ENCODE measurements at places on chromosomes 12 and 14.

GRCh38 chr12:109504068-109504467 lies 26.6 kb downstream of the UBE3B start:
- no peak for DNase-seq
- H3K4me1 ChIP-seq, result no peaks in the 10 kb centered on the region
- H3K4me3 ChIP-seq, result no peak overlapping the region
- H3K27ac ChIP-seq, result no peak overlapping the region
- H3K27me3 ChIP-seq, result no peaks in the 10 kb centered on the region

DNA sequence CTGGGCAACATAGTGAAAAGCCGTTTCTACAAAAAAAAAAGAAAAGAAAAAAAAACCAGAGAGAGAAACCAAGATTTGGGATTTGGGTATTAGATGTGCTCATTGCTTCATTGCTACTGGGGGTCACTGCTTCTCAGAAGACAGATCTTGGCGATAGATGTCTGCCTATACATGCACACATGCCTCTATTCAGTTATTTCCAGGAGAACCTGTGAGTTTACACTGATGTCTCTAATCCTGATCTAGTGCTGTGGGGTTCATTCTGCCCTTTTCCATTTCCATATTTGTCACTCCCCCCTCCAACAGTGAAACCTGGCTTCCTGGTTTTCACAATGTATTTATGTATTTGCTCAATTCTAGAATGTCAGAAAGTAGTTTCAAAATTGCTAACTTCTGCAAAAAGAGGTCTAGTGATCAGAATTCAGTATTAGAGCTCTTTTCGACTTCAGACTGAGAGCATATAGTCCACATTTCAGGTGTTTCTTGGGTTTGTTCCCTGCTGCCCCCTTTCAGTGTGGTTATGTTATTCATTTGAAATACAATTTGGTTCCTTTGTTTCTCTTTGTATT lies 111.0 kb downstream of the SLC25A47 start:
- DNase-seq, result no peak
- H3K27me3 ChIP-seq, result no peaks in the 10 kb centered on the region
- no peaks in the 10 kb centered on the region for H3K36me3 ChIP-seq
- no peak overlapping the region for H3K27ac ChIP-seq
- H3K4me1 ChIP-seq, result peaks cover 12% of the 10 kb centered on the region

- no peak overlapping the region for H3K27ac ChIP-seq
- DNase-seq, result no peak
- no peaks in the 10 kb centered on the region for H3K27me3 ChIP-seq
- no peak overlapping the region for H3K4me3 ChIP-seq
- H3K36me3 ChIP-seq, result no peaks in the 10 kb centered on the region
Measured at GRCh38 chr12:95316798-95317197, 99.2 kb downstream of the VEZT start.

GRCh38 chr12:128267651-128268378 lies 845 bp downstream of the TMEM132C start:
- H3K36me3 ChIP-seq, result no peaks in the 10 kb centered on the region
- no peak overlapping the region for H3K27ac ChIP-seq
- H3K4me3 ChIP-seq, result peak overlapping the region; percentile 35
- peaks cover 12% of the 10 kb centered on the region for H3K27me3 ChIP-seq
- no peaks in the 10 kb centered on the region for H3K4me1 ChIP-seq
- DNase-seq, result no peak
